ENCODE measurements at places on chromosomes 2 and 18.
A peak's percentile ranks its signal among the peaks of the same experiment; 100 is the strongest.

DNA sequence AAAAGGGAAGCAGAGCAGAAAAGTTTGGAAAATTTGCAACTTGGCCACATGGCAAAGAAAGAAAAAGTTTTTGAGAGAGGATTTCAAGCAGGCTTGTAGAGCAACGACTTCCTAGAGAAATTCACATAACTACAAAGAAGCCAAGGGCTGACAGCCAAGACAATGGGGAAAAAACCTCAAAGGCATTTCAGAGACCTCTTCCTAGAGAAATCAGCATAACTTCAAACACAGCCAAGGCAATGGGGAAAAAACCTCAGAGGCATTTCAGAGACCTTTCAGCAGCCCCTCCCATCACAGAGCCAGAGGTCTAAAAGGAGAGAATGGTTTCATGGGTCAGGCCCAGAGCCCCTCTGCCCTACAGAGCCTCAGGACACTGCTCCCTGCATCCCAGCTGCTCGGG, 7.2 kb downstream of the ADI1 start:
- no peak for ATAC-seq

GRCh38 chr2:82525744-82526143, 1933.3 kb downstream of the SUCLG1 start:
- no peak for ATAC-seq

DNA sequence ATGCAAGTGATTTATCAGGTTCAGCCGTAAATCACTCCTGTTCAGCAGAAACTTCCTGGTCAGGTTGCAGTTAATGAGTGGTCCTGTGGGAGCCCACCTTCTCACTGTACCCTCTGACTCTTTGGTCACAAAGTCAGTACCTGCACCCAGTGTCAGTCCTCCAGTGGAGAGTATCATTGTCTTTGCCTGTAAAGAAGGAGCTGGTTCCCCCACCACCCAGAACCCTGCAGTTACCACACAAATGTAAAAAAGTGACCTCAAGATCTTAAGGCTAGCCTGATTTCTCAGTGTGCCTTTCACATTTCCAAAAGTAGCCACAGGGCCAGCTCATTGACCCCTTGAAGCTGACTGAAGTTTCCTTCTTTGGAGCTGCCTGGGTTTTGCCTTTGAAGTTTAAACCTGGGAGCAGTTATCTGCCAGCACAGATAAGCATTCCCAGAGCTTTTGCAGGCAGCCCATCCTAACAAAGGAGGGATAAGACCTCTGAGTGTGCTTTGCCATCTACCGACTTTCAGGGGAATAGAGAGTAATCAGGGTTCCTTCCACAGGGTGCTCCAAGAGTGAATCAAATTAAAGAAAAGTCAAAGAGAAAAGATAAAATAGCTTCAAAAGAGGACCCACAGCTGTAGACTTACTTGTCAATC, 725.2 kb downstream of the CPS1 start:
- no peak for ATAC-seq

DNA sequence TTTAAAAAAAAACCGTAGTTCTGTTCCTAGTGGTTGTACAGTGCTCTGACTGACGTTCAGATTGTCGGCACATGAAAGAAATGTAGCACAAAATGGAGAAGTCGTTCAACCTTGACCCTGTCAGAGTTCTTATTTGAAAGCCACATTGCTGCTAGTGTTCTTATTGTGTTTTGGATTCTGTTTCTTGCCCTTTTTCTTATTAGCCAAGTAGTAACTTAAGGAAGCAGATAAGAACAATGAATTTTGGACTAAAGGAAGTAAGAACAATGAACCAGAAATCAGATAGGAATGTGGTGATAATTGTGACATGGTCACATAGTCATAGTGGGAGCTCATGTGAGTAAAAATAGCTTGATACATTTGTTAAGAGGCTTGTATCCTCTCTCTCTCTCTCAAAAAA, 45.9 kb downstream of the RPIA start:
- no peak for ATAC-seq

GRCh38 chr2:39435741-39436591, 1.1 kb downstream of the MAP4K3 start:
- no peak for ATAC-seq

- ATAC-seq = no peak
Observed at GRCh38 chr2:235149240-235149659, 197.4 kb downstream of the SH3BP4 start.

GRCh38 chr2:143217512-143218115, 88.4 kb downstream of the ARHGAP15 start:
- no peak for ATAC-seq

GRCh38 chr2:11984316-11985158, 238.1 kb downstream of the LPIN1 start:
- no peak for ATAC-seq

GRCh38 chr2:241844066-241844728, 14.5 kb downstream of the PDCD1 start:
- ATAC-seq = peak; percentile 92

- ATAC-seq = no peak
Observed at GRCh38 chr2:64595397-64596176, 58.1 kb downstream of the SERTAD2 start.

DNA sequence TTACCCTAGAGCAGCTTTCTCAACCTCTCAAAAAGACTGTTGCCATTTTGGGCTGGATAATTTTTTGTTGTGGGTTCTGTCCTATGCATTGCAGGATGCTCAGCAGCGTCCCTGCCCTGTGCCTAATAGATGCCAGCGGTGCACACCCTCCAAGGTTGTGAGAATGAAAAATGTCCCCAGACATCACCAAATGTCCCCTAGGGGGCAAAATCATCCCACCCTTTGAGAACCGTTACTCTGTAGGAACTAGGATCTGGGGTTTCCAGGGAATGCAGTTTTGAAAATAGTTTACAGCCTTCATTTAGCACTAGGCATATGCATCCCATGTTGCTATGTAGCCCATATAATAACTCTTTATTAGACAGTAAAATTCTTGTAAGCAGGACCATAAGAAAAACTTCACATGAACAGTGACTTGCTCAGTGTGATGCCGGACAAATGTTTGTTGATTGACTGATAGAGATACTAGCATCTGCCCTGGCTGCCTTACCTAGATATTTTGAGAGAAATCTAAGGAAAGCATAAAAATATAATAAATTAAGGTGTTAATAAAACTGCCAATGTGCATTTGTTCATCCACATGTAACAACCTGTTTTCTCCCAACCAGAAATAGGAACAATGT, 79.2 kb upstream of the EPC2 start:
- ATAC-seq = no peak

- no peak for ATAC-seq
Observed at GRCh38 chr2:119682578-119682977, 3.6 kb downstream of the TMEM177 start.

DNA sequence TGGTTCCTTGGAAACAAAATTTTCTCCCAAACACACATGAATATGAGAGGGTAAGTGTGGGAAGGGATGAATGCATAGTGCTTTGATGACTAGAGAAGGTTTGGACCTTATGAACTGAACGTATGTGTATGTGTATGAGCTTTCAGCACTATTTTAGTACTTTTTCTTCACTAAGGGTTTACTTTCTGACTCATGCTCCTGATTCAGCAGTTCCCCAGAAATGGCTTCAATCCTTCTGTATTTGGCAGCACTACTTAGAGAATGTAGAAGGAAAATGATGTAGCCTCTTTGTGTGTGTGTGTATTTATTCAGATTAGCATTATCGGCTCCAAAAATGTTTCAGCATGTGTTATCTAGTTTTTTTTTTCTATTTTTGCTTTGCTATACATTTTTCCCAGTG, 22.2 kb downstream of the KCNJ3 start:
- no peak for ATAC-seq

GRCh38 chr2:60450488-60450887, 103.0 kb downstream of the BCL11A start:
- ATAC-seq = no peak

DNA sequence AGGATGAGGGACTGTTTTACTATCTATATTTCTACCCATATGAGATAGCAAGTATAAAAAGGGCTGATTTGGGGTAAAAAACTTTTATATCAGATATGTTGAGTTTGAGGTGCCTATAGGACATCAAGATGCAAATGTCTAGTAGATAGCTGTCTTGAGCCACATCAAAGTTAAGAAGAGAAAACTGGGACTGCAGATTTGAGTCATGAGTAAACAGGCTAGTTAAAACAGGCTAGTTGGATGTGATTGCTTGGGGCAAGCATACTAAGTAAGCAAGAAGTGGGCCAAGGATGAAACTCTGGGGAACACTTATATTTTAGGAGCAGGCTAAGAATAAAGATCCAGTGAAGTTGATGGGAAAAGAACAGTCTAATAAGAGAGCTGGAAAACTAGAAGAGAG, 2.8 kb upstream of the SCRN3 start:
- ATAC-seq = no peak

GRCh38 chr2:230172156-230172555, 47.6 kb downstream of the SP110 start:
- no peak for ATAC-seq

- no peak for ATAC-seq
Observed at GRCh38 chr2:110755491-110756078, 23.2 kb downstream of the ACOXL start.

DNA sequence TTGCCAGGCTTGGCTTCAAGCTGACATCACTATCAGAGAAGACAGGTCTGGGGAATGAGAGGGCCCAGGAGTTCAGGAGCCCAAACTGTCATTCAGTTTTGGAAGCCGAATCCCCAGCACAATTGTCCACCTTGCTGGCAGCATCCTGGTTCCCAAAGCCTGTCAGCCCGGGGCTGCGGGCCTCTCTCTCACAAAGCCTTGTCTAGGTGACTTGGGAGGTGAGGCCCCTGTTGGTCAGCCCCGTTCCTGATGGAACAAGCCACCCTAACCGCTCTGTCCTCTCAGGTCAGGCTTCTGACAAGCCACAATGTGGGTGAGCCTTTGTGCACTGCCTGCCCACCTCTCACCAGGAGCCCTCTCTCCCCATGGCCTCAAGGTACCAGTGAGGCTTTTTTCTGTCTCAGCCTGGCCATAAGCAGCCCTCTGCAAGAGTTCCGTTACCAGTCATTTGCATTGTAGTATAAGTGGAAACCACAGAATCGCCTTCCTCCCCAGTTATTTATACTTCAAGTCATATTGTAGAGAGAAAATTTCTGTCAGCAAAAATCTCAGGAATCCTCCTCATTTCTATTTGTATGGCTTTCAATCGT, 100.6 kb downstream of the MSH2 start:
- ATAC-seq = peak; percentile 75

- no peak for ATAC-seq
Observed at GRCh38 chr2:144467502-144468137, 52.3 kb downstream of the ZEB2 start.

DNA sequence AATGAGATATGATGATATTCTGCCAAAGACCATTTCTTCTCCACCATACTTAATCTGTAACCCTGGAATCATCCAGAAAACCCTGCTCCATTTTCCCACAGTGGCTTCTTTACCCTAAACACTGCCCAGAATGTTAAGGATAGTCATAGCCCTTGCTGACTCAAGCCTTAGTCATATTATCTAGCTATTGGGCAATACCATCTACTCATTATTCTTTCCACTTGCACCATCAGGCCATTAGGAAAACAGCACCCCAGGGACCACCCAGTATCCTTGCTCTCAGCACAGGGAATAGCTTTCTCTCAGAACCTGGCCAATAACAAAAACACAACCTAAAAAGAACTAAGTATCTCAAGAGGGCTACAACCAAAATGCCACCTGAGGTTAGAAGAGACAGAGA, 445.7 kb upstream of the SLC14A2 start:
- no peak for ATAC-seq

DNA sequence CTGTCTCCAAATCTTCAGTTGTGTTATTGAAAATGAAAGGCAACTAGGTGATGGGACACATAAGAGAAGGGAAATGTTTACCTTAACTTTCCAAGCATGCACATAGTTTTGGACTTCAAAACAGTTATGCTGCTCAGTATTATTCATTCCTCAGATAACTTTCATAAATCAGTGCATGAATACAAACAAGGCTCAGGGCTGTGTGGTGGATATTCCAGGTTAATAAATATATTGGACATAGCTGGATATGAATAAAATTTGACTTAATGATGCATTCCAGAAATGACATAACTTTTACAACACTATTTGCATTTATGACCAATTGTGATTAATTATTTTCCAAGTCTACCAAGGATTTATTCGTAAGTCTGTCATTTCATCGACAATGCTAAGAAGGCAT, 301.2 kb upstream of the ZNF804A start:
- no peak for ATAC-seq

DNA sequence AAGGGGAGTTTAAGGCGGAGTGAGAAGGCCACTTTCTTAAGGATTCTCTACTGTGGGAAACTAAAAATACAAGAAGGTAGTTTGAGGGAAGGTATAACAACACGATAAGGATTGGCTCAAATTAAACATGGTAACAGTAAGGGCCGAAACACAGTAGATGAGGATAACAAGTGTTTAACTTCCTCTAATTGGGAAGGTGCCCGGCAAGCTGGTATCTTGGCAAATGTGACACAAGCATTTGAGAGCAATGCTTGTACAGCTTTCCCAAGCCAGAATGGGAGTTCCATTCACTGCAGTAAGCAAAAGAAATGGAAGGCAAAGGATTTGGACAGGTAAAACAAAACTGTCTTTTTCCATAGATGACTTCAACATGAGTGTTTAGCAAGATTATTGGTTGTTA, 19.8 kb downstream of the USP40 start:
- ATAC-seq = no peak

DNA sequence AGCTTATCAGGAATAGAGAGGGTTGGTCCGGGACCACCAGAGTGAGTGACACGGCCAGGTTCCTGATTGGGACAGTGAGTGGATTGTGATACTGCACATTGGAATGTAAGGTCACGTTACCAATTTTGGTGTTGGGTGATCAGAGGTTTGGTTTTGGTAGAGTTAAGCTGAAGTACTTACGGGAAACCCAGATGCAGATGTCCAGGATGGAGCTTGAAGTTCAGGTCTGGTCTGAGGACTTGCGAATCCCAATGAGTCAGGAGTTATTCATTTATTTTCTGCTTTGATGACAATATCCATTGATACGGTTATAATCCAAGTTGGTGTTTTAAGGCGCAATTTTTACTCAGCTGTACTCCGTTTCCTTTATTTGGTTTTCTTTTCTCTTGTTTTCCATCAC, 273.6 kb downstream of the ALPK2 start:
- ATAC-seq = no peak

DNA sequence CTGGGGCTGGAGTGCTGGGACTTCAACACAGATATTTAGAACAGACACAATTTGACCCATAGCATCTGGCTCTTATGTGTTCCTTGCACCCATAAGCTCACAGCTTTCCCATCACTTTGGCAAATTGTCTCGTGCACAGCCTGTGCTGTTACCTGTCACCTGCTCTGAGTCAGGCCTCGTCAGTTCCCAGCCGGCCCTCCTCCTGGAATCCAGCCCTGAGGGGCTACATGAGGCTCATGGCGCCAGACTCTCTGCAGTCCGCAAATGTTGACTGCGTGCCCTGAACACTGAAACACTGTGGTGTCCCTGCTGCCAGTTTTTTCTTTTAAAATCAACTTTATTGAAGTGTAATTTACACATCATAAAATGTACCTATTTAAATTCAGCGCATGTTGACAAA, 65.4 kb upstream of the BZW1 start:
- ATAC-seq = no peak

GRCh38 chr2:113133704-113134598, 6.6 kb downstream of the IL1RN start:
- no peak for ATAC-seq

All from stimulated activated memory B cell treated with anti-CD40 and anti-IgM and Interleukin-4, amounts not matched to agents 10 μg/mL and 1 μg/mL and 100 μg/mL, for 72 hours (primary cell).